ENCODE measurements at places on chromosomes 11 and 22. TPM values are rescaled to one million over a fixed set of nuclear protein-coding genes. Genes with fewer than 3 reads are reported as not detected.

DNA sequence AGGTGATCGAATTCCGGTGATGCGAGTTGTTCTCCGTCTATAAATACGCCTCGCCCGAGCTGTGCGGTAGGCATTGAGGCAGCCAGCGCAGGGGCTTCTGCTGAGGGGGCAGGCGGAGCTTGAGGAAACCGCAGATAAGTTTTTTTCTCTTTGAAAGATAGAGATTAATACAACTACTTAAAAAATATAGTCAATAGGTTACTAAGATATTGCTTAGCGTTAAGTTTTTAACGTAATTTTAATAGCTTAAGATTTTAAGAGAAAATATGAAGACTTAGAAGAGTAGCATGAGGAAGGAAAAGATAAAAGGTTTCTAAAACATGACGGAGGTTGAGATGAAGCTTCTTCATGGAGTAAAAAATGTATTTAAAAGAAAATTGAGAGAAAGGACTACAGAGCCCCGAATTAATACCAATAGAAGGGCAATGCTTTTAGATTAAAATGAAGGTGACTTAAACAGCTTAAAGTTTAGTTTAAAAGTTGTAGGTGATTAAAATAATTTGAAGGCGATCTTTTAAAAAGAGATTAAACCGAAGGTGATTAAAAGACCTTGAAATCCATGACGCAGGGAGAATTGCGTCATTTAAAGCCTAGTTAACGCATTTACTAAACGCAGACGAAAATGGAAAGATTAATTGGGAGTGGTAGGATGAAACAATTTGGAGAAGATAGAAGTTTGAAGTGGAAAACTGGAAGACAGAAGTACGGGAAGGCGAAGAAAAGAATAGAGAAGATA lies at the start of gene MALAT1:
Gene MALAT1, plus strand, starts transcription at position 69 of the 736 bp plus-strand sequence.
- peak; percentile 91 for DNase-seq

GRCh38 chr22:36286096-36286957 lies 33.4 kb downstream of the APOL1 start:
- no peak for DNase-seq

DNA sequence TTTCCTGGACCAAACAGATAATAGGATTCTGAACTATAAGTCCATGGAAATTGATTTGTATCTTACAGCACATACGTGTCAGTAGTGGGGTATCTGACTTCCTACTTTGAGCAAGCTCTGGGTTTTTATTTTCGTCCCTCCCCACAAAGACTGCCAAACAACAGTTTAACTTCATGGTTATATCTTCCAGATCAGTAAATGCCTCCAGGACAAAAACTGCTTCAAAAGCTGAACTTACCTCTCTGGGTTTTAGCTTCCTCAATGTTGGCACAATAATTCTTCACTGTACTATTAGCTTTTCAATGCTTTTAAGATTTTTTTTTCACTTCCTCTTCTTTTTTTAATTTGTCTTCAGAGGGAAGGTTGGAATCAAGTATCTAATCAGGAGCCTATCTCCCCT lies 4.2 kb upstream of the DPF2 start:
- no peak for DNase-seq

DNA sequence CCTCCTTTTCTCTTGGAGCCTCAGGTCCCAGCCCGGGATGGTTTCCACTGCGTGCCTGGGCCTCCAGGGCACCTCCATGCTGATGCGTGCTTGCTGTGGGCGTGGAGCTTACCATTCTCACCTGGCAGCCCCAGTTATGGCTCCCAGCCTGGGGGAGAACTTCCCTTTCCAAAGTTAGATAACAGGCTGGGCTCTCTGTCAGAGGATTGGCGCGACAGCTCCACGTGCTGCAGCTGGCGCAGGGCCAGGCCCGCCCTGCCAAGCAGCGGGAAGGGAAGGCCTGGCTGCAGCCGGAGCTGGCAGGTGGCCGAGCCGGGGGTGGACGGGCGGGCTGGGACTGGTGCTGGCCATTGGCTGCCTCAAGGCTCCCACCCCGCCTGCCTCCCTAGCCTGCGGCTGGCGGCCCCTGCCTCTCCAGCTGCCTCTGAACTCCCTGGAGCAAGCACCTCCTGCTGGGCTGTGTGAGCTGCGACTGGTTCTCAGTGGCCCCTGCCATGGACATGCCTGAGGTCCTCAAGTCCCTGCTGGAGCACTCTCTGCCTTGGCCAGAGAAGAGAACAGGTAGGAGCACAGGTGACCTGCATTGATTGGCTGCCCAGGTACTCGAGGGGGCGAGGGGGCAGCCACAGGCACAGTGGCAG lies 14.6 kb upstream of the TEF start:
- no peak for DNase-seq

ARHGAP20 gene
- 0.08 TPM for total RNA-seq

- DNase-seq, result no peak
Observed at GRCh38 chr11:40162901-40163883, 1296.3 kb downstream of the LRRC4C start.

BLID gene
- not detected for total RNA-seq

DNA sequence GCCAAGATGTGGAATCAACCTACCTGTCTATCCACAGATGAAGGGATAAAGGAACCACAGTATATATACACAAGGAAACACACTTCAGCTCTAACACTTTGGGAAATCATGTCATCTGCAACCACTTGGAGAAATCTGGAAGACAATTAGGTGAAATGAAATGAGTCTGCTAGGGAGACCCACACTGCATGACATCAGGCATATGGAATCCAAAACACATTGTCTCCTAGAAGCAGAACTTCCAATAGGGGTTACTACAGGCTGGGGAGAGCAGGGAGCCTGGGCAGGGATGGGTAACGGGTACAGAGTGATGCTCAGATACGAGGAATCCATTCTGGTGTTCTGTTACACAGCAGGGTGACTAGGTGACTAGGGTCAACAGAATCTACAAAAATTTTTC lies 18.3 kb downstream of the RGL4 start:
- DNase-seq, result no peak

PITPNM1 gene
- 102 TPM for total RNA-seq

GRCh38 chr22:27804470-27805297 lies 3.1 kb upstream of the MN1 start:
- DNase-seq, result no peak

GRCh38 chr22:28247667-28248363 lies 328.8 kb upstream of the PITPNB start:
- DNase-seq, result no peak

GRCh38 chr11:127226380-127226779 lies 225.8 kb upstream of the KIRREL3 start:
- DNase-seq, result no peak

DNA sequence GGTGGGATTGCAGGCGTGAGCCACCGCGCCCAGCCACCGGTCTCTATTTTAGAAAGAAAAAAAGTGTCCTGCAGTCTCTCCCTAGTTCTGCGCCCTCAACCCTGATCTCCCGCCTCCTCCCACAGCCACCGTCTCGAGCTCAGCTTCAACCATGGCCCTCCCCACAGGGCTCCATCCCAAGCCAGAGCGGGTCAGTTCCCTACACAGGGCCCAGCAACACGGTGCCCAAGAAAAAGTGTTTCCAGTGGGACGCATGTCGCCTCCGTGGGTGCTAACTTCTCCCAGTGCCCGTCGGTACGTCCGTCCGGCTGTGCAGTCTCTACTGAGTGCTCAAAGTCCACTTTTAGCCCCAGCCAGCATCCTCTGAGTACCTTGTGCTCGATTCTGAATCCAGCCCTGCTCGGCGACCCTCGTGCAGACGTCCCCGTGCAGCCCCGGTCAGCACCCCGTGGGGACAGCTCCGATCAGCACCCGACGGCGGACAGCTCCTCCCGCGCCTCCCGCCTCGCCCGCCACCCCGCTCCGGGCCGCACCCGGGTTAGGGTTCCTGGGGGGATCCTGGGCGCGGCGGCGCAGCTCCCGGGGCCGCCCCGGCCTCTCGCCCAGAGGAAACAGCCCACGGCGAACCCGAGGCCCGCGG lies 657 bp upstream of the MAPK8IP2 start:
- DNase-seq, result no peak

PTPRJ gene
- 26.5 TPM for total RNA-seq

Data from activated naive CD4-positive, alpha-beta T cell treated with anti-CD3 and anti-CD28 coated beads, Interleukin-2, amount 50 U/mL, for 72 hours (primary cell).